Activated CD8-positive, alpha-beta memory T cell treated with anti-CD3 and anti-CD28 coated beads, Interleukin-2, amount 10 ng/mL, durations not matched to agents 7 days and 5 days (primary cell): ENCODE measurements at places on chromosomes 2 and 18. TPM values are rescaled to one million over a fixed set of nuclear protein-coding genes. Genes with fewer than 3 reads are reported as not detected.

The SLC19A3 gene
- total RNA-seq: not detected

The AFF3 gene
- total RNA-seq: 0.09 TPM

DNA sequence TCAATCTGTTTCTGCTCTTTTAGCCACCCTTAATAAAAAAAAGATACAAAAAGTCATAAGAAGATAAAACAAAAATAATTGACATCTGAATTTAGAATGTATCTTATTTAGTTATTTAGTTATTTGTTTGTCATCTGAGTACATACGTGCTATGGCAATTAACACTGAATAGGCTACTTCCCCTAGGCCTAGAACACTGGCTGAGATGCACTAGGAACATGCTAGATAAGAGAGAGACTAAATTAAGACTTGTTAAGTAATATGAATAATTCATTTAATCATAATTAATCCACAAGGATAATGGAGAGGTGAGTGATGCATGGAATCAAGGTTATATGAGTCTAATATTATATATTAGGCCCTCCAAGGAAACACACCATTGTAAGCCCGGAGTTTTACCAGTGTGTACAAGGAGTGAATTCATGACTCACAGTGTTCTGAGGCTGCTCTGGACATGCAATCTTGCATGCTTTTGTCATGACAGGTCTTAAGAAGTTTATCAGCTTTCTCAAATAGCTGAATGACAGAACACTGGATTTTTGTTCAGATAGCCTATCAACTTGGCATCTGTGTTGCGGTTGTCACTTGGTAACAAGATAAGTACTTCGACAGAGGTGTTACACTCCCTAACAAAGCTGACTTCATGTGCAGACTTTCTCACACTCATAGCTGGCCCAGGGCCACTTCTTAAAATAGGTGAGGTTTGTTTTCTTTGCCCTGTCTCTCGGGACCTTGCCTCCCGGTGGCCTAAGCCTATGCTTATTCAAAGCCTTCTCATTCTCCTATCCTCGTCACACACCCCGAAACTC lies 5.0 kb upstream of the SERPINB2 start:
- no peak for DNase-seq

DNA sequence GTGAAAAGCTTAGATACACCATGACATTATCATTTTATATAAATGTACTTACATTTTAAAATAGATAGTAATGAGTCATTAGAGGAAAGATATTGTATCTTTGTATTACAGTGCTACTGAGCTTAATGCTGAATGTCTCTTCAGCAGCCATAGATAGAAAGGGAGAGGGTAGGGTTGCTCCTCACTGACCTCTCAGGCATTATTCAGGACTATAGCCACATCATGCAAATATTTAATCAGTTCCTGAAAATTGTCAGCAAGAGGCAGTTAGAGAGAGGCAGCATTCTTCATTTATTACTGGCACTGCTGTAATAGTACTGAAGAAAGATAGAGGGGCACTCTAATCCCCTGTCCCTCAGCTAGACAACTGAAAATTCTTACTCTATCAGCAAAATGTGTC lies 242.0 kb upstream of the TANK start:
- no peak for DNase-seq

DNA sequence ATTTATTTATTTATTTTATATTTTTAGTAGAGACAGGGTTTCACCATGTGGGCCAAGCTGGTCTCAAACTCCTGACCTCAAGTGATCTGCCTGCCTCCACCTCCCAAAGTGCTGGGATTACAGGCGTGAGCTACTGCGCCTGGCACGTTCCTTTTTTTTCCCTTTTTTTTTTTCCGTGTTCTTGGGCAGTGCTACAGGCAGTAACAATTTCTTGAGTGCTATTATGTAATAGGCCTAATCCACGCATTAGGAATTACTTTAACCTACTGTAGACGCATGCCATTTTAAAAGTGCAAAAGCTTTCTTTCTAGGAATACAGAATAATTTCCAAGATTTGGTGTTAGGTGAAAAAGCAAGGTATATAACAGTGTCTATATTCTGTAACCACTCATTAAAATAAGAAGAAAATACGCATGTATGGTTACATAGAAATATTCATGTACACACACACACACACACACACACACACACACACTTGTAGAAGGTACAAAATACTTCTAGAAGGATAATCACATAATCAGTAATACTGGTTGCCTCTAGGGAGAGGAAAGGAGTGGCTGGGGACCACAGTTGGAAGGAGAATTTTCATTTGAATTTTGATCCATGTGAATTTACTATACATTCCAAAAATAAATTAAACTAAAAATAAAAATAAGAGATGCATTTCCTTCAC lies 92.3 kb downstream of the METTL8 start:
- no peak for DNase-seq

- DNase-seq: no peak
These were observed 80.8 kb downstream of the COLEC12 start for GRCh38 chr18:419541-420175.

DNA sequence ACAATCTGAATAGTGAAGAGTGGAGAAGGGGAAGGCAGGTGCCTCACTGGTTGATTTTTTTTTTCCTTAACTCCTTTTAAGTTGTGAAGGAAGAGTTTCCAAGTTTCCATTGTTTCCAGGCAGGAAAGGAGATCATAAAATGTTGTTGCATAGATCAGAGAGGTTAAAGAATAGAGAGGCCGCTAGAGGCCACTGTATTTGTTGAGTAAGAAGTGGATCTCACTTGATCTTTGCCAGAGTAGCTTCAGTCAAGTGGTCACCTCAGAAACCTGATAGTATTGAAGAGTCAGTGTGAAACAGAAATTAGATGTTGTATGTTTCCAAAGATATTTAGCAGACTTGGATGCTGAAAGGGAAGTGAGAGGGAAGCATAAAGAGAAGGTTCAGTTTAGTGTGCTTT lies 17.6 kb downstream of the CTNNA2 start:
- DNase-seq: no peak

DNA sequence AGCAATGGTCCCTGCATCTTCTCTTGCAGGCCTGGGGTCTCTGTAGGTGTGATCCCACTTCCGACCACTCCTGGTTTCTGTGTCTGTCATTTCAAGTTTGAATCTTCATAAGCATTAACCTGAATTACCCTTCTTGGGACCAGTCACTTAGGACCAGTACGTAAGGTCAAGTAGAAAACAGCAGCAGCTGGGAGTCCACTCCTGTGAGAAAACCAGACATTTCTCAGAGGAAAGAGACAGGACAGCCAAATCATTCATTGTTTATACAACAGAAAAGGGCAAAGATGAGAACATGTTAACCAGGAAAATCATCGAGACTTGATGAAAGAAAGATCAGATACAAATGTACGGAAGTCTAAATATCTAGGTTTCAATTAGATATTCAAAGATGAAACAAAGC lies 163.0 kb downstream of the MREG start:
- no peak for DNase-seq

GRCh38 chr2:39772086-39772811 lies 6.8 kb downstream of the THUMPD2 start:
- no peak for DNase-seq
